Left lung (tissue), 14 donors: ENCODE measurements at places on chromosomes 5 and 9. TPM values are rescaled to one million over a fixed set of nuclear protein-coding genes. Genes with fewer than 3 reads are reported as not detected.

GRCh38 chr5:88746438-88746882, 136.5 kb downstream of the MEF2C start:
- peaks cover 6% of the 10 kb centered on the region for H3K4me1 ChIP-seq
- no peak overlapping the region for H3K4me3 ChIP-seq
- H3K27me3 ChIP-seq = no peaks in the 10 kb centered on the region
- no peak overlapping the region for H3K27ac ChIP-seq

DNA sequence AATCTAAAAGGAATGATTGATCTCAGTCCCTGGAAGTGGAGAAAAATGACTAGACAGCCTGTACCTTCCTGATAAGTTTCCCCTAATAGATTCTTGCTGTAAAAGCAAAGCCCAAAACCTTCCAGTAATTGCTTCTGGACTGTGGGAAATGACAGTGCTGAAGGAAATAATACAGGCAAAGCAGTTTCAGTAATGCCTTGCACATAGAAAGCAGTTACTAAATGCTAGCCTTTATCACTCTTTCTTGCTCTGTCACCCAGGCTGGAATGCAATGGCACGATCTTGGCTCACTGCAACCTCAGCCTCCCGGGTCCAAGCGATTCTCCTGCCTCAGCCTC, 50.3 kb downstream of the MAP1B start:
- H3K4me3 ChIP-seq = no peak overlapping the region
- H3K36me3 ChIP-seq = no peaks in the 10 kb centered on the region
- no peaks in the 10 kb centered on the region for H3K27me3 ChIP-seq

DNA sequence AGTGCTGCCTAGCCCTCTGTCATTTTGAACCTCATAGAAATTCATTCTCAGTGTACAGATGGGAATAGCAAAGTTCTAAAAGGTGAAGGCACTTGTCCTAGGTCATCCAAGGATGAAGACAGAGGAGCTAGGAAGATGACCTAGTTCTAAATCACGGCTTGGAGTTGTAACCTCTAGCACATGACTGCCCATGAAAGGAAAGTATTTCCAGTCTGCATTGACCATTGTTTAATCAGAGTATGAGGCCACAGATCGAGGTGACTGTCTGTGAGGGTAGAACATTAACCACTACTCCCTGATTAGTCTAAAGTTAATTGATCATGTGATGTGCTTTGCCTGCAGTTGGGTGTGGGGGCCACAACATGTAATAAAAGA, 674 bp upstream of the TNFSF15 start:
- peaks cover 31% of the 10 kb centered on the region for H3K4me1 ChIP-seq
- H3K27ac ChIP-seq = peak overlapping the region; percentile 49
- no peaks in the 10 kb centered on the region for H3K27me3 ChIP-seq
- DNase-seq = no peak

DNA sequence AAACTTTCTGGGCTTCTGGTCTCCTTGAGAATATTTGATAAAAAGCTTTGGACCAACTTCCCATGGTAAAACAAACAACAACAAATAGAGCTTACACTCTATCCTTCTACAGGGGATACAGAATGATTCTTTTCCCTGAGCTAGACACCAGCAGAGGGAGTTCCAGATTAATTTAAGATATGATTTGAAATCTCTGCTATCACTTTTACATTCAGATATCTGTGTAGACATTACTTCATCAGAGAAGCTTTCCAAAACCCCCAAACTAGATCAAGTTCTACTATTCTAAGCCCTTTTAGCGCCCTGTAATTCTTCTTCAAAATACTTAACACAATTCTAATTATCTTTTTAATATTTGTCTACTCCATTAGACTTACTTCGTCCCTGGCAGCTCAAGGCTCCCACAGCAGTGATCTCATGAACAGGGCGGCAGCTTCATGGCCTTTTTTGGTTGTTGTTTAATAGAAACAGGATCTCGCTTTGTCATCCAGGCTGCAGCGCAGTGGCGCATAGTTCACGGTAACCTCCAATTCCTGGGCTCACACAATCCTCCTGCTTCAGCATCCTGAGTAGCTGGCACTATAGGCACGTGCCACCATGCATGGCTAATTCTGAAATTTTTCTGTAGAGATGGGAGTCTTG, 955 bp upstream of the GALNT12 start:
- H3K36me3 ChIP-seq = no peaks in the 10 kb centered on the region
- H3K27ac ChIP-seq = no peak overlapping the region
- DNase-seq = no peak
- H3K27me3 ChIP-seq = no peaks in the 10 kb centered on the region

DNA sequence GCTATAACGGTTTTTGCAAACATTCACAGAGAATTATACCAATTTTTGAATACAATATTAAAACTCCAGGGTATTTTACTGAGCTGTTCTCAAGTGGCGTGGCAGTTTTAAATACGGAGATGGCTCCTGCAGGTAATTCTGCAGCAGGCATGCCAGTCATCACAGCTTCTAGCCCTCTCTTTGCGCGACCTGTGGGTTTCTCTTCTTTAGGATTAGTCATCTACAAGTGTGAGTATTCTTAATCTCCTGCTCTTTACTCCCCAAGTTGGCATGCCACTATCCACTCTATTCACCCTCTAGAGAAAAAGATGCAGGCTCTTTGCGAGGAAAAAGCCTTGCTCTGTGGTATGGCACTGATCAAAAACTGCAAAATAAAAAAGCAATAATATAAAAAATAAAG, 43.9 kb downstream of the ANKRD31 start:
- H3K4me3 ChIP-seq = no peak overlapping the region
- H3K36me3 ChIP-seq = no peaks in the 10 kb centered on the region
- no peaks in the 10 kb centered on the region for H3K4me1 ChIP-seq
- DNase-seq = no peak
- no peak overlapping the region for H3K27ac ChIP-seq
- H3K27me3 ChIP-seq = no peaks in the 10 kb centered on the region

- H3K27ac ChIP-seq = no peak overlapping the region
- no peak overlapping the region for H3K4me3 ChIP-seq
- no peak for DNase-seq
- H3K27me3 ChIP-seq = no peaks in the 10 kb centered on the region
Measured at GRCh38 chr5:64000096-64000495, 37.9 kb upstream of the HTR1A start.

- H3K36me3 ChIP-seq = no peaks in the 10 kb centered on the region
- H3K4me3 ChIP-seq = no peak overlapping the region
- H3K27me3 ChIP-seq = no peaks in the 10 kb centered on the region
- no peak for DNase-seq
- H3K27ac ChIP-seq = no peak overlapping the region
Measured at GRCh38 chr9:79939819-79940218, 368.1 kb downstream of the TLE4 start.

DNA sequence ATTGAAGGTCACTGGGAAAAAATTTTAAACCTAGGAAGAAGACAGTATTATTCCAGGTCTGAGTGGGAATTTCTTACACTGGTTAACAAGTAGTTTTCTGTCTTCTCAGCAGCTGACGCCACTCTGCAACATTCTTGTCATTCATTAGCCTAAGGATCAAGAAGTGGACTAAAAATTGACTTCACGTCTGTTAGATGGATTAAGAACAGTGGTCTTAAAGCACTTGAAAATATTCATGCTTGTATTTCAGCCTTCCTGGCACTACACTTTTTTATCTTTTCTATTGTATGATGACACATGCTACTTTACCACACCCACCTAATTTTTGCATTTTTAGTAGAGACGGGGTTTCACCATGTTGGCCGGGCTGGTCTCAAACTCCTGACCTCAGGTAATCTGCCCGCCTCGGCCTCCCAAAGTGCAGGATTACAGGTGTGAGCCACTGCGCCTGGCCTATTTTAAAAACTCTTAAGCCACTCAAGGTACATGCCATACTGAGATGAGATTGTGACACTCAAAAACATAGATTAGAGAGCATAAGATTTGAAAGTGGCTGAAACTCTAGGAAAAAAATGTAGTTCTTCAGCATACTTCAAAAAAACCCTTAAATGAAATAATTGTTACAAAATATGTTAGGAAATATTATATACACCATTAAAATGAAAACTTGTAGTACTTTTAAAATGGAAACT, 8.4 kb downstream of the MATR3 start:
- no peaks in the 10 kb centered on the region for H3K36me3 ChIP-seq
- no peak for DNase-seq
- no peak overlapping the region for H3K4me3 ChIP-seq
- H3K27ac ChIP-seq = no peak overlapping the region
- peaks cover 32% of the 10 kb centered on the region for H3K4me1 ChIP-seq

DNA sequence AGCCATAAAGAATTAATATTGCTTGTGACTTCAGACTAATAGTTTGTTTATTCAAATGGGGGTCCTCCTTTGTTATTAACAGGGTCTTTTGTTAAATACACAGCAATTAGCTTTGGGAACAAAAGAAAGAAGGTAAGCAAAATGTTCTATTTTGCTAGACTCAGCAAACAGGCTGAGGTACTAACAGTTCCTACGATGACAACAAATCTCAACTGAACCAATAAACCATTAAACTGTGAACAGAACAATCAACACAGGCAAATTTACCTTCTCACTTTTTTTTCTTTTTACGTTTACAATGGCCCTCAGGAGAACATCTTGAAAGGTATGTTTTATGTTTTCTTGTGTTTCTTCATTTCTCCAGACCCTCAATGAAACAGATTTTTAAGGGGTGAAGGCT, 207.2 kb downstream of the NFIB start:
- no peak overlapping the region for H3K4me3 ChIP-seq
- H3K4me1 ChIP-seq = no peaks in the 10 kb centered on the region
- no peak for DNase-seq
- H3K27ac ChIP-seq = no peak overlapping the region

DNA sequence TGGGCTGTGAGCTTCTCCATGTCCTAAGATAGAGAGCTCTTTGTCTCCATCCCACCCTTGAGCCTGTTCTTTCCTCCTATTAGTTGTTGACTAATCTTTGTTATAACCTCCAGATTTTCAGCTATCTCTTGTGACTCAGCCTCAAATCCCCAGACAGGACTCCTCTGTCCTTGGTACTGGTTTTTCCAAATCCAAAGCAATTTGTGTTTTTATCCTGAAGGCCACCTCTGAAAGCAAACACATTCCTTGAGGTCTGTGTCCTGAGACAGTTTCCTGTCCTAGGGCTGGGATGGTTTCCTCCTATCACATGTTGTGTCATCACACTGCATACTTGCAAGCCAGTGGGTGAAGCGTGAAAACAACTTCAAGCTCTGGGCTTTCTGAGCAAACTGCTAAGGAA, 8.5 kb downstream of the TNC start:
- H3K36me3 ChIP-seq = no peaks in the 10 kb centered on the region
- peaks cover 9% of the 10 kb centered on the region for H3K4me1 ChIP-seq
- no peaks in the 10 kb centered on the region for H3K27me3 ChIP-seq
- no peak overlapping the region for H3K4me3 ChIP-seq
- H3K27ac ChIP-seq = no peak overlapping the region

DNA sequence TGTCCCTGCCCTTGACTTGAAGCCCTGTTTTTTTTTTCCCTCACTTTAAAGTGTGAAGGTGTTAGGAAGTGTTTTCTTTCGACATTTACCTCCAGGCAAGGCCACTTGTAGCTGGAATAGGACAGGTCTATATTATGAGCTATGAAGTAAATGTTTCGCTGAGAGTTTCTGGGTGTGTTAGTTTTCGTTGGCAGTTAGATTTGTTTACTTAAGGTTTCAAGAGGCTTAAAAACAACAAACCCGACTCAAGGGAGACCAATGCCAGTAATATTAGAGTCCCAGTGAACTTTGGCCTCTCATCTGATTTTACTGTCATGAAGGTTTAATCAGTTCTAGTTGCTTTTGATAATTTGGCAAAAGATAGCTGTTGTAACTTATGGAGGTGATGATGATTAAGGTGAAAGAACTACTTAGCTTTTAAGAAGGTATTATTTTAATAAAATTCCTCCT, 25.2 kb downstream of the OCLN start:
- peak overlapping the region; percentile 60 for H3K27ac ChIP-seq
- H3K4me1 ChIP-seq = peaks cover 10% of the 10 kb centered on the region
- DNase-seq = no peak
- H3K27me3 ChIP-seq = no peaks in the 10 kb centered on the region
- no peaks in the 10 kb centered on the region for H3K36me3 ChIP-seq

- no peaks in the 10 kb centered on the region for H3K27me3 ChIP-seq
- DNase-seq = no peak
- H3K36me3 ChIP-seq = no peaks in the 10 kb centered on the region
- peaks cover 20% of the 10 kb centered on the region for H3K4me1 ChIP-seq
- no peak overlapping the region for H3K4me3 ChIP-seq
Measured at GRCh38 chr5:133029416-133029815, 3.1 kb upstream of the ZCCHC10 start.

- no peaks in the 10 kb centered on the region for H3K36me3 ChIP-seq
- DNase-seq = no peak
- no peak overlapping the region for H3K4me3 ChIP-seq
- H3K4me1 ChIP-seq = no peaks in the 10 kb centered on the region
- H3K27me3 ChIP-seq = no peaks in the 10 kb centered on the region
Measured at GRCh38 chr5:162221910-162222309, 154.3 kb downstream of the GABRG2 start.

DNA sequence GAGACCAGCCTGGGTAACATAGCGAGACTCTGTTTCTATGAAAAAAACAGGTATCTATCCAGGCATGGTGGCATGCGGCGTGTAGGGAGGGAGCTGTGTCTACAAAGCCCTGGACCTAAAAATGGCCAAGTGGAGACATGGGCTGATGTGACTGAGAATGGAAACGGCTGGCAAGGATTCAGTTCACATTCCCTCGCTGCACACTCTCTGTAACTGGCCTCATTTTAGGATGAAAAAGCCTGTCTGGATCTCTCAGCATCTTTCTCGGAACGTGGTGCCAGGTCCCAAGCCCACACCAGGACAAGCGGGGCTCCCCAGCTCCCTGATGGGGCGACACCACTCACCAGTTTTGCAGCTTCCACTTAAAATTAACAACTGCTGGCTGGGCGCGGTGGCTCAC, 13.4 kb downstream of the EXD3 start:
- H3K4me3 ChIP-seq = no peak overlapping the region
- H3K27ac ChIP-seq = no peak overlapping the region
- peaks cover 17% of the 10 kb centered on the region for H3K4me1 ChIP-seq
- no peak for DNase-seq

RASGRF2 gene
- polyA plus RNA-seq = 3.0 TPM

SOHLH1 gene
- not detected for polyA plus RNA-seq

FAM151B gene
- polyA plus RNA-seq = 3.1 TPM

C8G gene
- 0.56 TPM for polyA plus RNA-seq

HAPLN1 gene
- 3.2 TPM for polyA plus RNA-seq

JADE2 gene
- polyA plus RNA-seq = 16.6 TPM

GPX3 gene
- 97.6 TPM for polyA plus RNA-seq
